ENCODE measurements at places on chromosomes 1 and 21.
A peak's percentile ranks its signal among the peaks of the same experiment; 100 is the strongest.

DNA sequence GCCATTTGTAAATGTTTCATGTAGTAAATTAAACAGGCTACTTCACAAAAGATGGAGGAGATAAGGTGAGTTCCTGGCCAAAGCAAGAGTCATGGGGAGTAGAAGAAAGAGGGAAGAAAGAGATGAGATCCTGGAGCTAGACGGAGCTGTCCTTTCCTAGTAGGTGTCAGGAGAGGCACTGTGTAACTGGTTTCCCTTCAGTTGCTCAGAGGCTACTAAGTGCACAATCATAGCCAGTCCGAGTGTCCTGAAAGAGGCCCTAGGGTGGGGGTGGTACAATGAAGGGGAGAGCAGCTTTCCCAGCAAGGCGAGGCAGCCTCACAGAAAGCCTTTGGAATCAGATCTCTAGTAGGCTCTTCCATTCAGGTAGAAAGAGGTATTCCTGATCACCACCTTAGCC, 390.9 kb downstream of the KCNH1 start:
- no peak for DNase-seq

DNA sequence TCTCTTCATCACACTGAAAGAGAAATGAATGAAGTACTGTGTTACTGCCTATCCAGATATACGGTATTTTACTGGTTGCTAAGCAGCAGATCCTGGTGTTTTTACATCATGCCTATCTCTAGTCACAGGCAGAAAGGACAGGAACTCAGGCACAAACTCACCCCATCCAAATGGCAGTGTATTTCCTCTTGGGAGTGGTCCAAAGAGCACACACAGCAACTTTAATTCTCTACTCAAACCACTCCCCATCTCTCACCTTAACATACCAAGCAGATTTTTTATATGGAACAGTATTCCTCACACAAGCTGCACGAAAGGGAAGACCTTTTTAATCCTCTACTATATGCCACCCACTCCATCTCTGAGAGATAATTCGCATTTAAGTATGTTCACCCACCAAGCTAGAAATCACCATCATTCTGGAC, 27.3 kb downstream of the EIF4G3 start:
- no peak for DNase-seq

GRCh38 chr1:162040657-162041056, 17.0 kb upstream of the OLFML2B start:
- DNase-seq = no peak

- DNase-seq = no peak
These were observed 67.0 kb downstream of the MEGF6 start for GRCh38 chr1:3544040-3544977.

DNA sequence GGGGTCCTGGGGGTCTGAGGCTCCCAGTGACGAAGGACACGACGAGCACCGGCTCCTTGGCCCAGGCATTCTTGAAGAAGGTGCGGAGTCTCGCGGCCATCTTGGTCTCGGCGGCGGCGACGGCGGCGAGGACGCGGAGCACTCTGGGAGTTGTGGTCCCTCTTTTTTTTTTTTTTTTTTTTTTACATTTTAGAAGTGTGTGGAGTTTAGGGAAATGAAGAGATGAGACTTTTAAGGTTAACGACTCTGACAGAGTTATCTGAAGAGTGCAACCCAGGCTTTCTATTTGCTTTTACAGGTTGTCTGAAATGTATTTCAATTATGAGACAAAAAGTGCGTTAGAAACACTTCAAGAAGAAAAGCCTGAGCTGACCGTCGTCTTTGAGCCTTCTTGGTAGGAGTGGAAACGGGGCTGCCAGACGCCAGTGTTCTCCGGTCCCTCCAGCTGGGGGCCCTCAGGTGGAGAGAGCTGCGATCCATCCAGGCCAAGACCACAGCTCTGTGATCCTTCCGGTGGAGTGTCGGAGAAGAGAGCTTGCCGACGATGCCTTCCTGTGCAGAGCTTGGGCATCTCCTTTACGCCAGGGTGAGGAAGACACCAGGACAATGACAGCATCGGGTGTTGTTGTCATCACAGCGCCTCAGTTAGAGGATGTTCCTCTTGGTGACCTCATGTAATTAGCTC, 9.7 kb downstream of the OR2B11 start:
- DNase-seq = peak; percentile 37

- no peak for DNase-seq
These were observed 3.6 kb downstream of the RER1 start for GRCh38 chr1:2395245-2395644.

- DNase-seq = no peak
These were observed 597.3 kb upstream of the PLXNA2 start for GRCh38 chr1:208841436-208841835.

DNA sequence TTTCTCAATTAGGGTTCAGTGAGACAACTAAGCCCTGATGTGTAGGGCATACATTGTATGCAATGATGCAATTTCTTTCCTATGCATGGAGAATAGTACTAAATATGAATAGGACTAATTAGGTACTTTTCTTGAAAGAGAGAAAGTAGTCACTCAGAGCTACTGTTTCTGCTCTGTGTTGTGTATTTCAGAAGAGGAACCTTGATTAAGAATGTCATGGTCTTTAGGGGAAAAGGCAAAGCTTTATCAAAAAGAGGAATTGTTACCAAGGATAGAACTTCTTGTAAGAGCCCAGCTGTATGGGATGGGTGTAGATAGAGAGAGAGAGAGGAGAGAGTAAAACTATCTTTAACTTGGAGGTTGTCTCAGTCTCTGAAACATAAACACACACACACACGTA, 49.1 kb downstream of the HLX start:
- DNase-seq = no peak

- DNase-seq = no peak
These were observed 3.6 kb downstream of the ZC3H12A start for GRCh38 chr1:37477946-37478345.

DNA sequence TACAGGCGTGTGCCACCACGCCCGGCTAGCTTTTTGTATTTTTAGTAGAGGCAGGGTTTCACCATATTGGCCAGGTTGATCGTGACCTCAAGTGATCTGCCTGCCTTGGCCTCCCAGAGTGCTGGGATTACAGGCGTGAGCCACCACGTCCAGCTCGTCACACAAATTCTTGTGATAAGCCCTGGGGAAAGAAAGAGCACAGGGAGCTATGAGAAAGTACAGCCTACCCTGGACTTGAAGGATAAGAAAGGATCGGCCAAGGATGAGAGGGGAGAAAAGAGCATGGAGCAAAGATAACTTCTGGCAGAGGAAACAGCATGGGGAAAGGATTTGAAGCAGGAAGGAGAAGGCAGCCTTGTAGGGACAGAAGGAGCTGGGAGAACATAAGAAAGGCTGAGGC, 29.2 kb downstream of the SESN2 start:
- no peak for DNase-seq

GRCh38 chr1:3584915-3585314, 26.4 kb downstream of the MEGF6 start:
- DNase-seq = no peak

DNA sequence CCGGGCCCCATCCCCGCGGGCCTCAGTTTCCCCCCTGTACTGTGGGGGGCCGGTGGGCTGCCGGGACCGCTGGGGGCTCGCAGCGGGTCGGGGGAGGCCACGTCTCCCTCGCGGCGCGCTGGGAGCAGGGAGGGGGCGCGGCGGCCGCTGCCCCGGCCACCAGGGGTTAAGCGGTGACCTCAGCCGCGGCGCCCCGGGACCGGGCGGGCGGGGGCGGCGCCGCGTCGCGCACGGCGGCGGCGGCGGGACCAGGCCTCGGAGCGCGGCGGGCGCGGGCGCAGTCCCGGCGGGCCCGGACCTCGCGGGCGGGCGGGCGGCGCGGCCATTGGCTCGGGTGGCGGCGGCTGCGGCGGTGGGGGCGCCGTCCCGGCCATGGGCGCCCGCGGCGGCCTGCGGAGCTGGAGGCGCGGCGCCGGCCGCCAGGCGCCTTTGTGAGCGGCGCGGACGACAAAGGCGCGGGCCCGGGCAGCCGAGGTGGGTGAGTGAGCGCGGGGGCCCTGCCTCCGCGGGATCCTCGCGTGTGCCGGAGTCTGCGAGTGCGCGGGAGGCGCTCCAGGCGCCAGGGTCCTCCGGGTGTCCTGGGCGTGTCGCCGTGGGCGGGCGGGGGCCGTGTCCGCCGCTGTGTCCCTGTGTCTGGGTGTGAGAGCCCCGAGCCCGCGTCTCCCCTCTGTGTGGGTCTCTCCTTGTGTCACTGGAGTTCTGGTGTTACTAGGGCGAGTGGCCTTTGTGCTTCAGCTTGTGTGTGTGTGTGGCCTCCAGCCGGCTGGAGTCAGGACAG, at the start of gene ARHGEF10L:
Gene ARHGEF10L, plus strand, starts transcription at position 222 of the 778 bp plus-strand sequence. CDS start 40,898 bp downstream, outside the sequence.
- no peak for DNase-seq

DNA sequence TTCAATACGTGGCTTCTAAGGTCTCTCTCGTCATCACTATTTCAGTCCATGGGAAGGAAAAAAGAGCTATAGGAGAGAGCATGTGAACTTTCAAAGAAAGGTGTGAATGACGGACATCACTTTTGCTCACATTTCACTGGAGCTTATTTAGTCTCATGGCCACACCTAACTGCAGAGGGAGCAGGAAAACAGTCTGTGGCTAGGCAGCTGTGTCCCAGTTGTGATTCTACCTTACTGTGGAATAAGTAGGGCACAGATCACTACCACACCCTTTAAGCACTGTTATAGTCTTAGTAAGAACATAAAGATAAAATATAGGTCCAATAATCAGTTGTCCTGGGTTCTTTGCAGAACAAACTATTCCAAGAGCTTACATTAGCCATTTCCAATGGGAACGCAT, 192.9 kb downstream of the NRIP1 start:
- DNase-seq = no peak

- no peak for DNase-seq
These were observed 122.2 kb upstream of the ADGRL4 start for GRCh38 chr1:79128722-79129121.

- no peak for DNase-seq
These were observed 244.3 kb downstream of the PTPRC start for GRCh38 chr1:198883184-198883583.

- no peak for DNase-seq
These were observed 464.3 kb upstream of the DEPDC1 start for GRCh38 chr1:68961143-68961542.

- no peak for DNase-seq
These were observed 278.4 kb downstream of the PTPRC start for GRCh38 chr1:198917226-198917625.
